ENCODE measurements at places on chromosomes 5 and 9.

DNA sequence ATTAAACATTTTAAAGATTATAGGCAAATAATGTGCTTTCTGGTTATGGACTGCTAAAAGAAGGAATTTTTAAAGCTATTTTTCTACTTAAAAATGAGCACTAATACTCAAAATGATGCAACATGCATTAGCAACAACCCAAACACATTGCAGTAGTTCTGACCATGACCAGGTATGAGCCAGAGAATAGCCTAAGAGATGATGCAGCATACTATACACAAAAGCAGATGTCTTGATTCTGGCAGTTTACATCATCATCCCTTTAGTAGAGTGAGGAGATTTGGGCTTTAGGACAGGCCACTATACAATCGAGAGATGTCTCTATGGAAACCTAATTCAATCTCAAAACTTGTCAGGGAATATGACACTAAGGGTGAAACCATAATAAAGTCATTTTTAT, 307.1 kb downstream of the PRR16 start:
- DNase-seq = no peak

- peak; percentile 58 for DNase-seq
Observed at GRCh38 chr5:169300468-169301385, at the start of gene SLIT3. TSS of gene SLIT3 (minus strand) at chr5:169301139. CDS start at chr5:169300709, 430 bp downstream.

DNA sequence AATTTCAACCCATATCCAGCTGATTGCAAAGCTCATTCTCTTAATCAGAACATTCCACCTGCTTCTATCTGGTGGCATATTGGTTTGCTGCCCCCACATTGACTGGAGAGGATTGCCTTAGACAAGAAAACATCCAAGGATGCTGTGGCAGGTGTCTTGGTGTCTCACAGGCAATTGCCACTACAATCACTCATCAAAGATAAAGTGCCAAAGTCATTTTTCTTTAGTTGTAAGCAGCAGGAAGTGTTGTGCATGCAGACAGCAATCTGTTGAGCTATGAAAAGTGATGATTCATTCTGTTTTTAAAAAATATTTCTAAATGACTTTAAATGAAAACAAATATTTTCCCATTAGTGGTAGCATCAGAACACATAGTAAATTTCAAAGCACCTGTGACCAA, 53.9 kb downstream of the CDH6 start:
- DNase-seq = no peak

DNA sequence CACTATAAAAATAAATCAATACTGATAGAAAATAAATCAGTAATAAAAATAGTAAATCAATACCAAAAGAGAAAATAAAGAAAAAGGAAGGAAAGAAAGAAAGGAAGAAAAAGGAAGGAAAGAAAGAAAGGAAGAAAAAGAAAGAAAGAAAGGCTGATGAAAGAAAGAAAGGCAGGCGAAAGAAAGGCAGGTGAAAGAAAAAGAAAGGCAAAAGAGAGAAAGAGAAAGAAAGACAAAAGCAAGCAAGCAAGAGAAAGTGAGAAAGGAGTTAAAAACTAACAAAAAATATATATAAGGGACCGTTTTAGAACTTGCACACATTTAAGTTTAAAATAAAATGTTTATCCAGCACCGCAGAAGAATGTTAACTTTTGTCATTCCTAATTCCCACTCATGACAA, 116.0 kb downstream of the SVEP1 start:
- DNase-seq = no peak

GRCh38 chr5:127746756-127747155, 43.6 kb downstream of the CCDC192 start:
- no peak for DNase-seq

DNA sequence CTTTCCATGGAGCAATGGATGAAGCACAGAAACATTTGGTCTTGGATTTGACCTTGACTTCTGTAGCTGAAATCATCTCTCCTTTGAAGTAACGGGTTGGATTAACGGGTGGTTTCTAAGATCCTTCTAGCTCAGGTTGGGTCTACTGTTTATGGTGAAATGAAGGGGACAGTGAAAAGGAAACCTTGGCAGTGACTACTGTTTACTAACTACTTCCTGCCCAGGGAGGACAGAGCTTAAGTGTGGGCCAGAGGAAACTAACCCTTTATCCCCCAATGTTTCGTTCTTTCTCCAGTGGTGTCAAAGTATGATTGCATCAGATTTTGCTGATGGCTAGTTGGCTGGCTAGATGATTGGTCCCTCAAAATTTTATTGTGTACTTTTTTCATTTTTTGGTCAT, 22.2 kb downstream of the SKP2 start:
- DNase-seq = no peak
